ENCODE measurements at places on chromosomes 3 and 15.

DNA sequence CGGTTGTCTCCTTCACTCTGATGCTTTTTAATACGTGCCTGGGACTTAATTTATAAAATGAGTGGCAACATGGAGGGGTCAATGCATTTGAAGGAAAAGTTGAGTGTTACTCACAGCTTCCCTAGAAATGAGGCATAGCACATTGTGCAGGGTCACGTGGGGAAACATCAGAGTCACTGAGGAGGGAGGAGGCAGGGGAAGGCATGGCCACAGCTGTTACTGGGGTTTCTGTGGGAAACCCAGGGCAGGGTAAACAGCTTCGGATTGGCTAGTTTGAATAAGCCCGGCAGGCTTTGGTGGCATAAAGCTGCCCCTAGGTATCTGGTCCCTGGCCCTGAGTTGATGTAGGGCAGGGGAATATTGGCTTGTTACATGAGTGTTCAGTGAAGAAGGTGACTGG, 98.9 kb upstream of the ST8SIA2 start:
- no peak for DNase-seq

GRCh38 chr3:13879946-13880810, at the start of gene WNT7A:
Gene WNT7A (minus strand): TSS chr3:13880071. CDS start chr3:13879816, 255 bp downstream.
- no peak for DNase-seq

DNA sequence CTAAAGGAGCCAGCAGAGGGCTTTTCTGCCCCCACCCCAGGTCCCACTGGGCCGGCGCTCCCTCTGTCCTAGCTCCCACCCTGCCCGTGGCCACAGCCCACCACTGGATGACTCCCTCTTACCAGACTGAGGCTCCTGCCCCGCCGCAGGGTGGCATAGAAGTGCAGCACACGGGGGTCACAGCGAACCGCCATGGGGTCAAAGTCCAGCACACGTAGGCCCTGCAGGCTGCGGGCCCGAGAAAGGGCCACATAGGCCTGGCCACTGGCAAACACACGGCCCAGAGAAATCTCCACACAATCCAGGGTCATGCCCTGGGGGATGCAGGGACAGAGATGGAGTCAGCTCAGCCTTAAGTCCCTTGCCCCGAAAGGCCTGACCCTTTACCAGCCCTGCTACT, 9.0 kb downstream of the PIF1 start:
- DNase-seq: no peak

GRCh38 chr3:136734382-136735070, 17.7 kb downstream of the STAG1 start:
- DNase-seq: no peak

DNA sequence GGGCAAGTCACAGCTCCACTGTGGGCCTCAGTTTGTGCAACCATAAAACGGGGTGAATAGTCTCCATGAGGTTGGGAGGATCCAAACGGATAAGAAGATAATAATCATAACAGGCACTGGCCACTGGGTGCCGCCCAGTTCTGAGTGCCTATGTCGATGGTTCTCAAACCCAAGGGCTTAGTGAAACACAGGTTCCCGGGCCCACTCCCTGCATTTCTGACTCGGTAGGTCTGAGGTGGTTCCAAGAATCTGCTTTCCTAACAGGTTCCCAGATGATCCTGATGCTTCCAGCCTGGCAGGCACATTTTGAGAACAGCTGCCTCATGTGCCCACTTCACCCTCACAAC, 21.2 kb downstream of the ALS2CL start:
- DNase-seq: no peak

All from activated CD8-positive, alpha-beta memory T cell treated with anti-CD3 and anti-CD28 coated beads for 4 hours (primary cell).